ENCODE measurements at places on chromosomes 2 and 18.

DNA sequence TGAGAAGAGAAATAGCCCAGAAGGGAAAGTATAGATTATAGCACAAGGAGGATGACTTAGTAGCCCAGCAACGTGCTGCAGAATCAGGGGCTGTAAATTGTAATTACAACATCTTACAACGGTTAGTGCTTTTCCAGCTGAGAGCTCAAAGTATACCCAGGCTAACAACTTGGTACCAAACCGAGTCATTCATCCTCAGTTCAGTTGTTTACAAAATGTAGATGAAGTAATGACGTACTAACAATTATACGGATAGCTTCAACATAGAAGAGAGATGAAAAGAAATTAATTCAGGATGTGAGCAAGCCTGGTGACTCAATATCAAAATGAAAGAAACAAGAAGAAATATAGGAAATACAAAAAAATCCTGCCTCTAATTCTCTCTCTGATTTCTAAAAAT, 99.2 kb downstream of the DYNAP start:
- DNase-seq, result peak; percentile 55

- DNase-seq, result no peak
Observed at GRCh38 chr2:4653991-4654390, 950.6 kb downstream of the DCDC2C start.

- DNase-seq, result no peak
Observed at GRCh38 chr2:141957827-141958450, 172.9 kb downstream of the LRP1B start.

DNA sequence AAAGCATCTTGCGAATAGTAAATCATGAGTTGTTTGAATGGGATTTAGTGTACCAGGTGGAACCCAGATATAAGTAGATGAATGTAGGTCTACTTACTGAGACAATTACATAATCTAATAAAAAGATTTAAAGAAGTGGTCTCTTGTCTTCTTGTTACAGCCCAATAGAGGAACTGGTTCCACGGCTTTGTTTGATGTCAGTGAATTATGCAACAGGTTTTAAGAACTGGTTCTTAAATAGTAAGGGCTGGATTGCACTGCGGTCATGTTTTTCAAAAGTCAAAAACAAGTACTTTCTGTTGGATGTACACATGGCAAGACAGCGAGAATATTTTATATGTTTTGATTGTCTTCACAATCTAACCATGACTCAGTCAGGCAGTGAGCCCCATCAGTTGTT, 15.4 kb upstream of the SLC9A2 start:
- no peak for DNase-seq

- no peak for DNase-seq
Observed at GRCh38 chr18:61496374-61496773, 163.1 kb downstream of the CDH20 start.
